ENCODE measurements at places on chromosomes 7 and 10.

DNA sequence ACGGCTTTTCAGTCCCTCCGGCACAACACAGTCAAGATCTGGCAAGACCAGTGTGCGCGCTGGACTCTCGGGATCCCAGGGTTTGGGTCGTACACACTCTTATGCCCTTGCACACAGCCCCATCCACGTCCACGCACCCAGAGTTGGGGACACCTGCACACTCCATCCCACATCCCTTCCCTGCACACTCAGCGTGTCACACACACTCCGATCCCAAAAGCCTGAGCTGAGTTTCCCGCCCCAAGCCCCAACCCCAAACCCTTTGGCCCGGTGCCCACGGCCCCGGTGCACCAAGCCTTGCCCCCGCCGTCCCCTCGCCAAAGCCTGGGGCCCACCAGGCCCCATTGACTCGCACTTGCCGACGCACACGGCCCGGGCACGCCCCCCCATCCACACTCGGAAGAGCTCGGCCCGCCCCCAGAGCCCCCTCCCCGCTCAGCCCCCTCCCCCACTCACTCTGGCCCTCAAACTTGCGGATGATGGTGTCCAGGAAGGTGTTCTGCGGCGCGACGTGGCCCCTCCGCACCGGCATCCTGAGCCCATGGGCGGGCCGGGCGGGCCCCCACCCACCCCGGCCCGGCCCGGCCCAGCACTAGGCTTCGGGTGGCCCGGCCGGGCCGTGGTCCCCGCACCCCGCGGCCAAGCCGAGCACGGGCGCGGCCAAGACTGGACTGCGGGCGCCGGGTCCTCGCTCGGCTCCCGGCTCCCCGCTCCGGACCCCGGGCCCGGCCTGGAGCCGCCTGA is 567 bp downstream of the KCNH2 start:
- DNase-seq = peak; percentile 44

GRCh38 chr10:97270523-97271154 is 21.8 kb downstream of the ARHGAP19 start:
- no peak for DNase-seq

- DNase-seq = no peak
These were observed 190.3 kb downstream of the TWIST1 start for GRCh38 chr7:18927134-18927533.

- DNase-seq = no peak
These were observed 70.9 kb upstream of the NOBOX start for GRCh38 chr7:144474363-144474762.

DNA sequence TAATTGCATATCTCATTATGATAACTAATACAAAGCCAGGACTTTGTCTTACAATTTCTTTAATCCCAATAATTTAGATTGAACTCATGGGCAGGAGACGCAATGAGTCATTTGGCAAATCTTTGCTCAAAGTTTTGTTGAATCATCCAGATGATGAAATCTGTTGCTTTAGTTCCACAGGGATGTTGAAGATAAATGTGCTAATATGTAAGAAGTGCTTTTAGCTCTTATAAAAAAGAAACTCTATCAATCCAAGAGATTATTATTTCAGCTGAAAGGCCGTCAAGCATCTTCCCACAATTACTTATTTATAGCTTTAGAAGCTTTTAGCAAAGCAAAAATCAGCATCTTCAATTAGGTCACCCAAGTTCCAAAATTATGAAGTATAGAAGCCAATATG is 36.8 kb upstream of the ANK3 start:
- DNase-seq = no peak

GRCh38 chr7:54701982-54702381 is 57.0 kb downstream of the SEC61G start:
- no peak for DNase-seq

DNA sequence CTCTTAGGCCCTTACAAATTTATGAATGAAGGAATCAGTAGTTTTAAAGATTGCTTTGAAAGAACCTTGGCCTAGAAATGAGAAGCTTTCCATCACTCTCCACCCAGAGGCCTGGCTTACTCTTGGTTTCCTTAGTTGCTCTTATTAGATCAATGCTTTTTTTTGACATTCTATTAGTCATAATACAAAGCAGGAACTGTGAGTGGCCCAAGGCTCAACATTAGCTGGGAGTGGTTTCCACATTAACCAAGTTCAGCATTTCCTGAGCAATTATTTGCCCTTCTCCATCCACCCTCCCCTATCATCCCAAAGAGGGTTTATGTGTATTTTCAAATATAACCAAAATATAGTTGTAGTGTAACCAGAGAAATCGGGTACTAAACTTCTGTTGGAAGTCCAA is 103.4 kb upstream of the FAM204A start:
- DNase-seq = no peak

Data from NCI-H2081 (cell line).